ENCODE measurements at places on chromosomes 7 and 10.

- no peak for DNase-seq
Observed at GRCh38 chr10:75707080-75707840, 275.8 kb downstream of the LRMDA start.

GRCh38 chr10:14545827-14546226 lies 215.1 kb upstream of the FRMD4A start:
- no peak for DNase-seq

DNA sequence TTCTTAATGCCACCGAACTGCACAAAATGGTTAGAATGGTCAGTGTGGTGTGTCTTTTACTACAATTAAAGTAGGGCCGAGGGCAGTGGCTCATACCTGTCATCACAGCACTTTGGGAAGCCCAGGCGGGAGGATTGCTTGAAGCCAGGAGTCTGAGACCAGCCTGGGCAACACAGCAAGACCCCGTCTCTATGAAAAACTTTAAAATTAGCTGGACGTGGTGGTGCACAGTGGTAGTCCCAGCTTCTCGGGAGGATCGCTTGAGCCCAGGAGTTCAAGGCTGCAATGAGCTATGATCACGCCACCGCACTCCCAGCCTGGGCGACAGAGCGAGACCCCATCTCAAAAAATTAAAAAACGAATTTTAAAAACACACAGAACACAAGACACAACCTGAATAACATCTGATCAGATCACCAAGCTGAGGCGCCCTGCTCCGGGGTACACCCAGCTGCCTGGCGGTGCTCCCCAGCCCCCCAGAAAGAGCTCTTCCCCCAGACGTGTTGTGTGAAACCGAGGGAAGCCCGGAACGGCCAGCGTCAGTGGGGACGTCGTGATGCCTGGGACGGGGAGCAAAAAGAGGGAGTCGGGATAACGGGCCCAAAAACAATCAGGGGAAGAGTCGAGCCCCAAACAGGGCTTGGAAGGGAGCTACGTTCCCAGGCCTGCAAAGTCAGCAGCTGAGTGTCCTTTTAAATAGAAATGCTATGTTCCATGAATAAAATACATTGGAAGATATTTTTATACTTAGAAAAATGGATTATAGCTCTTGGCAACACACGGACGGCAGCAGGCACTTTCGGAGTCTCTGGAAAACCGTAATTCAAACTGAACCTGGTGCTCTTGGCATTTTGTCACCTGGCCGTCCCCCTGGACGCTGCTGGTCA lies 80.7 kb upstream of the PDGFA start:
- DNase-seq = no peak

- DNase-seq = peak; percentile 75
Observed at GRCh38 chr10:19014034-19014433, 34.6 kb upstream of the MALRD1 start.

GRCh38 chr10:128596906-128597305 lies 470.7 kb upstream of the MKI67 start:
- DNase-seq = no peak

GRCh38 chr10:87626422-87626892 lies 33.2 kb upstream of the PAPSS2 start:
- DNase-seq = no peak

DNA sequence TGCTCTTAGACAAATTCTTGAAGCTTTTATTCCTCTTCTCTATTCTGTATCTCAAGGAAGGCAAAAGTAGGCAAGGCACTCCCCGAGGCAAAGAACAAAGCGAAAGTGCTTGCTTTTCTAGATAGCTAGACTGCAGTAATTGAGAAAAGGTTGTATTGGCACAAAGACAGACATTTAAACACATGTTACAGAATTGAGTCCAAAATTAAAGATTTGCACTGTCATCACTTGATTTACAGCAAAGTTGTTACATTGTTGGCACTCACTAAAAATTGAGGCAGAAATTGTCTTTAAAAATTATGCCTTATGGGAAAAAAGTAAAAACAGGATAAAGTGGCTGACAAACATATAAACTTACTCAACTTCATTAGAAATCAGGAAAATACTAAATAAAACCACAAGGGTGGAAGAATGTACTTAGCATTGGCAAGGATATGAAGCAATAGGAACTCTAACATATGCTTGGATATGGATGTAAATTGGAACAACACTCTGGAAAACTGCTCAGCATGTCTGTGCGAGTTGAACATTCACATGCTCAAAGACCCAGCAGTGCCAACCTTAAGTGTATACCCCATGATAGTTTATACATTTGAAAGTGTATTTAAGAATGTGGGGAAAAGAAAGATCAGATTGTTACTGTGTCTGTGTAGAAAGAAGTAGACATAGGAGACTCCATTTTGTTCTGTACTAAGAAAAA lies 491.3 kb downstream of the GLRX3 start:
- DNase-seq = no peak

DNA sequence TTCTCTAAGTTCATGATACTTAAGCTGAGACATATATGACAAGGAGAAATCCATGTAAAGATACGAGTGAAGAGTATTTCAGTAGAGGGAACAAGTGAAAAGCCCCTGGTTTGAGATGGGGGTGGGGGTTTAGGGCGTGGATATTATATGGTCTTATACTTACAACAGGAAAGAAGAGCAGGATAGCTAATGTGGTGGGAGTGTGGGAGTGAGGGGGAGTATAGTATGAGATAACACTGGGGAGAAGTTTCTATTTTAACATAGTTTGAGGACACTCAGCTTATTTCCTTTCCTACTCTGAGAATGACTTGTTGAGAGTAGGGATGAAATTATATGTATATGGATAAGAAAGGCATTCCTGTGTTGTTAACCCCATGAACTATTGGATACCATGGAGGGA lies 36.5 kb downstream of the MCU start:
- no peak for DNase-seq

- peak; percentile 72 for DNase-seq
Observed at GRCh38 chr10:117186832-117187615, 10.3 kb upstream of the KCNK18 start.

- DNase-seq = peak; percentile 16
Observed at GRCh38 chr10:68471063-68471585, 649 bp downstream of the DNA2 start.

DNA sequence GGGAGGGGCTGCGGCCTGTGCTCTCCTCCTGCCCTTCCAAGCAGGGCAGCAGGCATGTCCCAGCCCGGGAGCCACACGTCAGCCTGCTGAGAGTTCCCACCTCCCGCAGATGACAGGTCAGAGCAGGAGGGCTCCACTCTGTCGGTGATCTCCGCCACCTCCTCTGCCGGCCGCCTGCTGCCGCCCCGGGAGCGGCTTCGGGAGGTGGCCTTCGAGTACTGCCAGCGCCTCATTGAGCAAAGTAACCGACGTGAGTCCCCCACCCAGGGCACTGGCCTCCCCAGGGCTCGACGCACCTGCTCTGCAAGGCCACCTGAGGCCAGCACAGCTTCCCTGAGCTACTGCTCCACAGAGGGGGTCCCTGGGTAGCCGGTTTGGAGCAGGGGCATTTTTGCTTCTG lies 9.4 kb downstream of the AP5Z1 start:
- no peak for DNase-seq

DNA sequence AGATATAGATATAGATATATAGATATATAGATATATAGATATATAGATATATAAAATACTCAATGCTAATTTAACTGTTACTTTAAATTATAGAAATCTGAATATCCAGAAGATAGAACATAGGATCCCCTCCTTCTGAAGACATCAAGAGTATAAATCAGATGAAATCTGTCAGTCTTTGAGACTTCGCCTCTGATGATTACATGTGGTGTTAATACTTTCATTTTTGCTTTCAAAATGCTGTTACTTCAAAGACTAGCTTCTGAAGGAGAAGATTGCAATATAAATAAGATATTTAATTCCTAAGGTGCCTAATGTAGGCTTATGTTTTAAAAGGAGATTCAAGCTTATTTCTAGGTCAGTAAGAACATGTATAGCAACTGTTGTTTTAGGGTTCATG lies 180.4 kb downstream of the TSPAN12 start:
- DNase-seq = no peak

- DNase-seq = no peak
Observed at GRCh38 chr10:31064348-31064747, 32.7 kb upstream of the ZNF438 start.

DNA sequence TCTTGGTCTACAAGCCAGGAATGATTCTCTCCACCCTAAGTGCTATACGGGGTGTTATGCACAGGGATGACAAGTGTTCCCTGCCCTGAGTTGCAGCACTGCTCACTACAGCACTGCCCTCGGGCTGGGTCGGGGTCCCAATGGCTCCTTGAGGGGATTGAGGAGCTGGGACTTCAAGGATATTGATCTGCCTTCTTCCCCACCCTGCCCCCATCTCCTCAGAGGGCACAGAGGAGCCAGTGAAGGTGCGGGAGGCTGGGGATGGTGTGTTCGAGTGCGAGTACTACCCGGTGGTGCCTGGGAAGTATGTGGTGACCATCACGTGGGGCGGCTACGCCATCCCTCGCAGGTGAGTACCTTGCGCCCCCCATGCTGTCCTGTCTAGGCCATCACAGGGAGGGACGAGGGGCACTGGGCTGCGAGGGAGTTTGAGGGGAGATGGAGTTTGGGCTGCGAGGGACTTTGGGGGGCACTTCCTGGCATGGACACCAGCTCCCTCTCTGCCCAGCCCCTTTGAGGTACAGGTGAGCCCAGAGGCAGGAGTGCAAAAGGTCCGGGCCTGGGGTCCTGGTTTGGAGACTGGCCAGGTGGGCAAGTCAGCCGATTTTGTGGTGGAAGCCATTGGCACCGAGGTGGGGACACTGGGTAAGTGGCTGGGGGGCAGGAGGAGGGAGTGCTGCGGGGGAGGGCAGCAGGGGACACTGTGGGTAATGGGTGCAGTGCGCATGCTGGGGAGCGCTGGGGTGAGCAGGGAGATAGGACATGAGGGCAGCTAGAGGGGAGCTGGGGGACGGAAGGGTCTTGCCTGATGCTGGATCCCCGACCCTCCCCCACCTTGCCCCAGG lies 10.3 kb downstream of the FLNC start:
- no peak for DNase-seq

GRCh38 chr10:62050893-62051433 lies 149.5 kb downstream of the ARID5B start:
- peak; percentile 78 for DNase-seq

- no peak for DNase-seq
Observed at GRCh38 chr7:158492367-158492764, 95.3 kb downstream of the PTPRN2 start.

DNA sequence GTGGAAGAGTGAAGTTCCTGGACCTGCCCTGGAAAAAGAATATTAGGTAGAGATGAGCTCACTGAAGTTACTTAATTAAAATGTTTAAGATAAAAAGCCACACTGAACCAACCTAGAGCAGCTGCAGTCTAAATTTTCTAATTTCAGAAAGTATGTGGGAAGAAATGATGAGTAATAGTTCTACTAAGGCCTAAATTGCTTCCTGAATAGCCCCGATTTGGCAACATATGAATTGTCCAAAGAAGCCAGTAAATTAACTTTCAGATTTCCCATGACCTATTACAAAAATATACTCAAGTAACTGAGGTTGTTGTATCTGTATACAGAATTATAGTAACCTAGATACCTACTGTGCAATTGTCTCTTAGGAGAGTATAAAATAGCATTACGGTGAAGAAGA lies 312.6 kb downstream of the IPMK start:
- DNase-seq = no peak

- DNase-seq = no peak
Observed at GRCh38 chr10:116973371-116973905, 31.5 kb downstream of the SHTN1 start.

- no peak for DNase-seq
Observed at GRCh38 chr10:58740620-58741369, 228.1 kb downstream of the BICC1 start.

GRCh38 chr7:115260381-115260780 lies 338.5 kb downstream of the MDFIC start:
- DNase-seq = no peak

GRCh38 chr7:32204361-32205018 lies 134.3 kb upstream of the PDE1C start:
- DNase-seq = peak; percentile 84

DNA sequence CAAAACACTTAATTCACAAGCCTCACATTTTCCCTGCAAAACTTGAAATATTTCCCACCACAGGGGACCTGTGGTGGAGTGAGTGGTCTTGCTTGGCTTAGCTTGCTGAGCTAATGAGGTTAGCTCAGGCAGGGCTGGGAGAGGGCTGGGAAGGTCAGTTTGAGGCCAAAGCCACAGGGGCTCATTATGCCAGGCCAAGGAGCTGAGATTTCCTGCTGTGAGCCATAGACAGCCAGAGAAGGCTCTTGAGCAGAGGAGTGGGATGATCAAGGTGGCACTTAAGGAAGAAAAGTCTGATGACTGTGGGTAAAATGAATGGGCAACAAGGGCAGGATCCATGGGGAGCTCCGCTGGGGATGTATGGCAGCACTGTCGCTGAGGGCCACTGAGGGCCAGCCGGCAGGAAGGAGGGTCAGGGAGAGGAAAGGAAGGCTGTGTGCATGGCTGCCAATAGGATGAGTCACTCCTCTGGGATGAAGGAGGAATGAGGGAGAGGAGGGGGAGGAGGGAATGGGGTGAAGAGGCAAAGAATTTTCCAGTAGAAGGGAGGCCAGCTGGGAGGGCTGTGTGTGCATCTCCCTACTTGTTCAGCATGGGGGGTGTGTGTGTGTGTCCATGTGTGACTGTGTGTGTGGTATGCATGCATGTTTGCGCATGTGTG lies 18.7 kb upstream of the ZNF488 start:
- peak; percentile 79 for DNase-seq

DNA sequence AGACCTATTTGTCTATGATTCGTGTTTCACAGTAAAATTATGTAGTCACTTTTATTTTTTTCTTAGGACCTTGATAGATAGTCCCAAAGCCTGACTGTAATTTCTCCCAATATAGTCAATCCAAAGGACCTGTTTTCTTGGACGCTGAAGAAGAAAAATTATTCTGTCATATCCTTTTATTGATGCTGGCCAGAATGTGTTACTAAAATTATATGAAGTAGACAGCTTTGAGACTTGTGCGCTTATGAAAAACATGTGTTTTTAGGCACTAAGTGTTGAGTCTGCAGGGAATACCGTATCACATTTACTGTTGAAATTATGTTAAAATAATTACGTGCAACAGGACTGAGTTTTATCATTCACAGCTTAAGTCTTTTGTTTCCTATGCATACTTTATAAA lies 17.9 kb downstream of the TES start:
- DNase-seq = no peak

GRCh38 chr7:100570954-100571828 lies 2.5 kb downstream of the SAP25 start:
- no peak for DNase-seq
